B cell (primary cell): ENCODE measurements at places on chromosomes 1 and 21. TPM values are rescaled to one million over a fixed set of nuclear protein-coding genes. Genes with fewer than 3 reads are reported as not detected.

Gene ADAM30
- total RNA-seq = not detected in 2 replicates

DNA sequence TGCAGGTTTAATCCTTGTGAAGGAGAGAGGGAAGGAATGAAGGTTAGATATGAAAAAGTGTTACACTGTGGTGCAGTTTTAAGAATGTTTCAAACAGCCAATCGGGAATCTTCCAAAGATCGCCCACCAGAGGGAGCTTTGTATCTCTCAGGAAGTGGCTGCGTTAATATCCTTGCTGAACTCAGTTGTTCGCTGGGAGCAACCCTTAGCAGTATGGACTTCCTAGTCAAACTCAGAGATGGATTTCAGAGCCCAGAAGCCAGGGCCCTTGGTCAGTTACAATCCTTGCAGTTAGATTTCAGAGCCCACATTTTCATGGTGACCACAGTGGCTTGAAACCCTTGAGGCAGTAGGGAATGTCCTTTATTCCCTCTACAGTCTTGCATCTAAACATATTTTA is 136.2 kb downstream of the NTNG1 start:
- H3K27ac ChIP-seq = no peak overlapping the region
- no peaks in the 10 kb centered on the region for H3K27me3 ChIP-seq

DNA sequence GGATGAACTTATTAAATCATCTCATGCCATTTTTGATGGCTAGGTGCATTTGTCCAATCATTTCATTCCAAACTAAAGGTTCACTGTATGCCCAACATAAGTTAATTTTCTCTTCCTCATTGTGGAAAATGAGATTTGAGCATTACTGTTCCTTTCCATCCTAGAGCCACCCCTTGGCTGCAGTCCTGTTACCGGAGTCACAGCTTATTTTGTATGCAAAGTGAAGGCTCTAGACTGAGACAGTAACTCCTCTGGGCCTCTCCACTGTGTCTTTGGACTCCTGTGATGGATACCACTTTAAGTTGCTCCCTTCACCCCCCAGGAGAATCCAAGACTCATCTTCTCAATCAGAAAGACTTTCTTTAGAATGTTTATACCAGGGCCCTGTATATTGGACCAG is 59.7 kb downstream of the FGGY start:
- H3K27me3 ChIP-seq = no peaks in the 10 kb centered on the region
- H3K4me3 ChIP-seq = no peak overlapping the region
- H3K4me1 ChIP-seq = no peaks in the 10 kb centered on the region
- no peak overlapping the region for H3K27ac ChIP-seq
- no peak for DNase-seq

Gene FCAMR
- total RNA-seq = not detected in 2 replicates

Gene OR2T35
- 0.30 and 0.39 TPM in 2 replicates for total RNA-seq

Gene C1QC
- 0.73 TPM in 1 of 2 replicates, not detected in the other for total RNA-seq

DNA sequence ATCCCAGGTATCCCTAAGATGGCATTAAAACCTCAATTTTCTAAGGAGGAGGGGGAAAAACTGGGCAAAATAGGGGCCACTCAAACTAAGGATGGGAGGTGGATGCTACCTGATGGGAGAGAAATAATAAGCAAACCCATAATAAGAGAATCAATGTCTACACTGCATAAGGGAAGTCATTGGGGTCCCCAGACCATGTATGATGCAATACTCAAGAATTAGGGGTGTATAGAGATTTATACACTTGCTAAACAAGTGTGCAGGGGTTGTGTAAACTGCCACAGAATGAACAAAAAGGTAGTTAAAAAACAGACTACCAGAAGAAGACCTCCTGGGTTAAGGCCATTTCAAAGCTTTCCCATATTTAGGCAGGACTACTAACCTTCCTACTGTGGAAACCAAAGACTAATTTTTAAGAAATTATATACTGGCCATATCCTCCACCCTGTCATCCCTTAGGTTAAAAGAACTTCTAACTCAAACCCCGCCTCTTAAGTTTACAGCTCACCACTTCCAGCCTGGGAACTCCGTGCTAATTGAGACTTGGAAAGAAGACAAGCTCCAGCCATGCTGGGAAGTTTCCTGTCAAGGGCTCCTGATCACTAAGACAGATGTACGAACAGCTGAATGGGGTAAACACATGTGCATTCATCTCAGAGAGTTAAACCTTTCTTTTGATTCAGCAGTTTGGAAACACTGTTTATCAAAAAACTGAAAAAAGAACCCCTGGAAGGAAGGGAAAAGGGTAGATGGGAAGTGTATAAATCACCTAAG is 64.4 kb upstream of the TLR5 start:
- no peaks in the 10 kb centered on the region for H3K36me3 ChIP-seq
- no peak overlapping the region for H3K4me3 ChIP-seq
- H3K27me3 ChIP-seq = no peaks in the 10 kb centered on the region
- DNase-seq = no peak

DNA sequence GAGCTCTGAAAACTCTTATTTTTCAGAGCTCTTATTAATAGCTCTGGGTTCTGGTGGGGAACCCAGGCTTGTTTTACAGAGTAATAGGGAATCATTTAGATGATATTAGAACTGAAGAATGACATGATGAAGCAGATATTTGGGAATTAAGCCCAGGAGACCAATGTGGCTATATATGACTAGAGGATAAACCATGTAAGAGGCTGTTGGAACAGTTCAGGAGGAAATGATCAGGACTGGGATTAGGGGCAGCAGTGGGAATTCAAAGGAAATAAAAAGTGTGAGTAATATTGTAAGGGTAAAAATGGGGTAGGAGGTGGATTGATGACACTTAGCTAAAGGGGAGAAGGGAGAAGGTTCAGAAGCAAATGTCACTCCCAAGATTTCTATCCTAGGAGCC is 58.6 kb downstream of the GIPC2 start:
- no peaks in the 10 kb centered on the region for H3K4me1 ChIP-seq
- no peak overlapping the region for H3K4me3 ChIP-seq
- no peaks in the 10 kb centered on the region for H3K36me3 ChIP-seq
- no peak overlapping the region for H3K27ac ChIP-seq
- H3K27me3 ChIP-seq = no peaks in the 10 kb centered on the region

DNA sequence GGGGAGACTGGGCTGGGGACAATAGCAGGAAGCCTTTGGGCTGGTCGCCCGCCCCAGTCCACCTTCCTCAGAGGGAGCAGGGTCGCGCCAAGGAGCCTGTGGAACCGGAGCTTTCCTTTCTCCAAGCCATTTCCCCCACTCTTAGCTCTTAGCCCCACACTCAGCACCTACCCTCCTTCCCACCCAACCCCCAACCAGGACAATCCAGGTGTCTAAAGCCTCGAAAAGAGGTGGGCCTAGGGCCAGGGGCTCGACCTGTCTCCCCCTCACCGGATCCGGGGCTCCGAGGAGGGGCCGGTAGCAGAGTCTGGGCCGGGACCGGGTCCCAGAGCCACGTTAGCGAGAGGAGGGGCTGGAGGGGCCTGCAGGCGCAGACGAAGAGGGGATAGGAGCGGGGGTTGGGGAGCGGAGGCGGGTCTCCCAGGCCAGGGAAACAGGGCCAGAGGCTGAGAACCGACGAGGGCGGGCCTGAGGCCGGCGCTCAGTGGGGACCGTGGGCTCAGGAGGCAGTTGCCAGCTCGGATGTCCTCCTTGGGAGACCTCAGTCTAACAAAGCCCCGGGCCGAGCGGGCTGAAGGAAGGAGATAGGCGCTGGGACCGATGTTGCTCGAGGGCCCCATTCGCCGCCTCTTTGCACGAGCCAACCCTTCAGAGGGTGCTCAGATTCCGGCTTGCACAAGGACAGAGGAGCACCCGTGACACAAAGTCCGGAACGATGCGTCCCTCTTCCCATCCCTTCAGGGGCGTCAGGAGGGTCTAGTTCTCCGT is 943 bp downstream of the SEMA6C start:
- H3K4me3 ChIP-seq = peak overlapping the region; percentile 82
- H3K27ac ChIP-seq = no peak overlapping the region
- peak; percentile 54 for DNase-seq

GRCh38 chr1:41493117-41493536 is 8.6 kb upstream of the EDN2 start:
- H3K27me3 ChIP-seq = peaks cover 2% of the 10 kb centered on the region
- no peak overlapping the region for H3K4me3 ChIP-seq
- no peaks in the 10 kb centered on the region for H3K36me3 ChIP-seq
- H3K4me1 ChIP-seq = peaks cover 8% of the 10 kb centered on the region

GRCh38 chr1:224782281-224783000 is 147.0 kb upstream of the DNAH14 start:
- H3K4me1 ChIP-seq = peaks cover 8% of the 10 kb centered on the region
- H3K27me3 ChIP-seq = no peaks in the 10 kb centered on the region
- H3K27ac ChIP-seq = no peak overlapping the region
- DNase-seq = no peak

Gene PTPN14
- not detected in 2 replicates for total RNA-seq

DNA sequence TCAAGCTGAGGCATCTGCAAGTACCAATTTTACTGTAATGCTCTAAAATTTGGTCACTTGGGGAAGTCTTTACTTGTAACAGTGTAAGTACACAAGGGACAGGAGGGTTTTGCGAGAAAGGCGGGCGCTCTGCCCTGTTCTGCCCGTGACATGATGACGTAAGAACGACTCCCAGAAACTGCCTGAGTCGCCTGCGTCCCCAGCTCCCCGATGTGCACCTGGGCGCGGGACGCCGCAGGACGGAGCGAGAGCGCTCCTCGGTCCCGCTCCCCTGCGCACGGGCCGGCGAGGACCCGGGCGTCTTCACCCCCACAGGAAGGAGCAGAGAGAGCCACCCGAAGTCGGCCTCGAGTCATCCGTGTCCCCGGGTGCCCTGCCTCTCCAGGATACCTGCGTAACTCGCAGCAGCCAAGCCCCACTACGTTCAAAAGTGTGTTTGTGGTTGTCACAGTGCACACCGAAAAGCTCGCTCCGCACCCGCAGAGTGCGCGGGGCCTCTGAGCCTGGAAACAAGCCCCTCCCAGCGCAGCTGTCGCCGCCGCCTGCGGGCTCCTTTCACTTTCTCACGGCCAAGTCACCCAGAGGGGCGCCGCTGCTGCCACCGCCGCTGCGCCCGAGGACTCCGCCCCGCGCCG is 3.3 kb upstream of the ZBTB18 start:
- DNase-seq = no peak
- H3K27me3 ChIP-seq = no peaks in the 10 kb centered on the region
- peaks cover 24% of the 10 kb centered on the region for H3K4me1 ChIP-seq
- H3K27ac ChIP-seq = peak overlapping the region; percentile 99
- H3K4me3 ChIP-seq = peak overlapping the region; percentile 71
- no peaks in the 10 kb centered on the region for H3K36me3 ChIP-seq

DNA sequence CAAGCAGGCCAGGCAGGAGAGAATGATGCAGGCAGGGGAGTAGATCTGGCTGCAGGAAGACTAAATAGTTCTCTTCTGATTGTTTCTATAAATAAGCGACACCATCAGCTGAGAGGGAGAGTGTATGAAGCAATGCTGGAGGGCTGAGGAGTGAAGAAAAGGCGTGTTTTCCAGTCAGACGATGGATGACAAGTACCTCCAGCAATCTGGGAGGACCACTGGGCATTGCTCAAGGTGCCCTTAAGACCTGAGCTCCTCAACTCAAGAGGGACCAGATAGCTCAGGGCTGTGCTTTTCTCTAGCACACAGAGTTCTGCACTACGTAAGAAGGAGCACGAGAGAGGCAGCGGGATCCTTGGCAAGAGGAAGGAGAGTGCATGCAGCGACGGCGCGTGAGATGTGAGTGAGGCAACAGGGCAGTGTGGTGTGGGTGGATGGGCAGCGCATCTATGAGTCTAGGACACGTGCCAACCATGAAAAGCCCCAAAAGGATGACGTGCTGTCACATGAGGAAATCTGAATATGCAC is 36.0 kb downstream of the PABPC4 start:
- no peak overlapping the region for H3K4me3 ChIP-seq
- H3K4me1 ChIP-seq = peaks cover 20% of the 10 kb centered on the region
- H3K27me3 ChIP-seq = no peaks in the 10 kb centered on the region
- H3K36me3 ChIP-seq = peaks cover 7% of the 10 kb centered on the region

DNA sequence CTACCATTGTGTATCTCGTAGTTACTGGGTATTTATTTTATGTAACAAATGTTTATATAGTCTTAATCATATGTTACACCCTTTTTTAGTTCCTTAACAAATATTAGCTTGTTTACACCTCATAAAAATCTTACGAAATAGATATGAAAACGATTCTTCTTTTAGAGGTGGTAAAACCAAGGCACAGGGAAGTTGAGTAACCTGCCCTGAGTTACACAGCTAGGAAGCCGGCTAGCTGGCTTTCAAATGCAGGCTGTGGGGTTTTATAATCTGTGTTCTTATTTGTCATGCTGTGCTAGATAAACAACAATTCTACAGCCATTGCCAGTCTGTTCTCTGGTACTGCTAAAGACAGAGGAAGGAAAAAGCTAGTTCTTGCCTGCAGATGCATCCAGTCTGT is 109.6 kb downstream of the NOS1AP start:
- no peak overlapping the region for H3K4me3 ChIP-seq
- no peaks in the 10 kb centered on the region for H3K27me3 ChIP-seq
- no peak overlapping the region for H3K27ac ChIP-seq
- no peaks in the 10 kb centered on the region for H3K4me1 ChIP-seq
- no peaks in the 10 kb centered on the region for H3K36me3 ChIP-seq
- DNase-seq = no peak

GRCh38 chr21:14452727-14453241 is 69.8 kb upstream of the HSPA13 start:
- no peak overlapping the region for H3K27ac ChIP-seq
- no peak overlapping the region for H3K4me3 ChIP-seq
- H3K4me1 ChIP-seq = no peaks in the 10 kb centered on the region
- no peak for DNase-seq

Gene PGLYRP4
- not detected in 2 replicates for total RNA-seq

- H3K27me3 ChIP-seq = no peaks in the 10 kb centered on the region
- no peak overlapping the region for H3K27ac ChIP-seq
- no peak for DNase-seq
- no peaks in the 10 kb centered on the region for H3K4me1 ChIP-seq
Observed at GRCh38 chr21:17527240-17527639, 14.4 kb downstream of the CXADR start.

DNA sequence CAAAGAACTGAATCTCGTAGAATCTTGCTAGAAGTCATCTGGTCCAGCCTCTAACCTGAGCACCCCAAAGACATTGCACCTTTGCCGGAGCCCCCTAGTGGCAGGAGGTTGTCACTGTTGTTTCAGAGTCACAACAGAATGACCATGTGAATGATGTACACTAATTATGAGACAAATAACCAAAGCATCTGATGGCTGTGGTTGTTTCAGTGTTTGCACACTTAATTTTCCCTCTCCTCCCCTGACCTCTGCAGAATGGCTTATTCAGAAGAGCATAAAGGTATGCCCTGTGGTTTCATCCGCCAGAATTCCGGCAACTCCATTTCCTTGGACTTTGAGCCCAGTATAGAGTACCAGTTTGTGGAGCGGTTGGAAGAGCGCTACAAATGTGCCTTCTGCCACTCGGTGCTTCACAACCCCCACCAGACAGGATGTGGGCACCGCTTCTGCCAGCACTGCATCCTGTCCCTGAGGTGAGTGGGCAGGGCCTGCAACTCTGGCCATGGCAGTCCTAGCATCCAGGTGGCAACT is 26.4 kb downstream of the TRAF5 start:
- H3K36me3 ChIP-seq = peaks cover 41% of the 10 kb centered on the region
- peak overlapping the region; percentile 40 for H3K27ac ChIP-seq
- no peaks in the 10 kb centered on the region for H3K27me3 ChIP-seq
- DNase-seq = peak; percentile 74

DNA sequence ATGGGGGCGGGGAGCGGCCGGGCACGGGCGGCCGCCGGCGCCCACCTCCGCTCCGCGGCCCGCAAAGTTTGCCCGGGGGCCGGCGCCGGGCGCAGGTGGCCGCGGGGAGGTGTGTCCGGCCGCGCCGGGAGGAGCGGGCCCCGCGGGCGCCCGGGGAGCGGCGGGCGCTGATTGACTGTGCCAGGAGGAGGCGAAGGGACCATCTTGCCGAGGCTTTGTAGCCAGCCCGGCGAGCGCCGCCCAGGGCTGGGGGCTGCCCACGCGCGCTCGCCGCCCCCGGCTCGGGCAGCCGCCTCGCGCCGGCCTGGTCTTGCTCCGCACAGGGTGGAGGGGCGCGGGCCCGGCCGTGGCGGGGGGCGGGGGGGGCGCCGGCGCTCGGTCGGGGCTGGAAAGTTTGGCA is 432 bp downstream of the EPHB2 start:
- H3K27me3 ChIP-seq = no peaks in the 10 kb centered on the region
- no peak for DNase-seq
- H3K27ac ChIP-seq = no peak overlapping the region
- H3K36me3 ChIP-seq = no peaks in the 10 kb centered on the region
